ENCODE measurements at places on chromosomes 3 and 15. TPM values are rescaled to one million over a fixed set of nuclear protein-coding genes. Genes with fewer than 3 reads are reported as not detected.

- H3K4me3 ChIP-seq: no peak overlapping the region
- no peaks in the 10 kb centered on the region for H3K27me3 ChIP-seq
- no peaks in the 10 kb centered on the region for H3K36me3 ChIP-seq
- DNase-seq: no peak
Observed at GRCh38 chr3:108106031-108106430, 15.2 kb upstream of the CD47 start.

DNA sequence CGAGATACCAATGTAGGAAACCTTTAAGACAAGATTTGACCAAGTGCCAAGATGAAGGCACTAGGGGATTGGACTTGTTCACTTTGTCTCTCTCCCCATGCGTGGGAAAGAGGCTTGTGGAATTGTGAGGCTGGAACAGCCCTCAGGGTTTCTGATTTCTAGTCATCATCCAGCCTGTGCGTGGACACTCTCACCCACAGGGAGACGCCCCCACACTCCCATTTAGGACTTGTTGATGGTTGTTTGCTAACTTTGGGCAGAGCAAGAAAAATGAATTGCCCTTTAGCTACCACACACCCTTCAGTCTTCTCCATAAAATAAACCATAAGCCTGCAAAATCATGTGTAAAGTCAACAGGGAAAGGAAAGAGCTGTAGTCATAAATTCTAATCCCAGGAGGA is 18.4 kb downstream of the ACKR2 start:
- no peak for DNase-seq
- no peak overlapping the region for H3K4me3 ChIP-seq
- H3K4me1 ChIP-seq: no peaks in the 10 kb centered on the region
- H3K27me3 ChIP-seq: no peaks in the 10 kb centered on the region
- no peak overlapping the region for H3K27ac ChIP-seq
- no peaks in the 10 kb centered on the region for H3K36me3 ChIP-seq

DNA sequence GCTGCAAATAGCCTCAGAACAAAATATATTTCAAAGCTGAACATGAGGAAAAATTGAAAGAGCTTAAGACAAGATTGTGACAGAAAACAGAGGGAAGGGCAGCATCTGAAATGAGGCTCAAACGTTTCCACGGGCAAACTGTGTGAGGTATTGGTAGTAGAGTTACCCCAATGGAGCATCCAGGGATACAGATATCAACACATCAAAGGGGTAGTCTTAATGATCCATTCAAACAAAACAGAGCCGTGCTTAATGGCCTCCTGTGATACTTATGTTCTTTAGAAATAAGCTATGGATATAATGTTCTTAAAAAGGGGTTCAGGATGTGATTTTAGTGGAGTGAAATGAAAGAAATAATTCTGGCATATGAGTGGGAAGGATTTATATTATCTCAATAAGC is 430.3 kb upstream of the PDZRN3 start:
- H3K4me1 ChIP-seq: no peaks in the 10 kb centered on the region
- no peak overlapping the region for H3K27ac ChIP-seq
- H3K36me3 ChIP-seq: no peaks in the 10 kb centered on the region
- no peak overlapping the region for H3K4me3 ChIP-seq
- no peaks in the 10 kb centered on the region for H3K27me3 ChIP-seq

- H3K36me3 ChIP-seq: no peaks in the 10 kb centered on the region
- H3K4me3 ChIP-seq: no peak overlapping the region
- no peak overlapping the region for H3K27ac ChIP-seq
- H3K27me3 ChIP-seq: no peaks in the 10 kb centered on the region
Observed at GRCh38 chr3:96101006-96101560, 713.3 kb upstream of the EPHA6 start.

GRCh38 chr3:63076357-63076756 is 201.1 kb upstream of the CADPS start:
- H3K4me3 ChIP-seq: no peak overlapping the region
- no peaks in the 10 kb centered on the region for H3K36me3 ChIP-seq
- no peaks in the 10 kb centered on the region for H3K4me1 ChIP-seq
- DNase-seq: no peak

GRCh38 chr3:28502397-28502937 is 153.8 kb upstream of the AZI2 start:
- no peaks in the 10 kb centered on the region for H3K4me1 ChIP-seq
- no peak for DNase-seq
- no peak overlapping the region for H3K27ac ChIP-seq
- no peaks in the 10 kb centered on the region for H3K36me3 ChIP-seq

DNA sequence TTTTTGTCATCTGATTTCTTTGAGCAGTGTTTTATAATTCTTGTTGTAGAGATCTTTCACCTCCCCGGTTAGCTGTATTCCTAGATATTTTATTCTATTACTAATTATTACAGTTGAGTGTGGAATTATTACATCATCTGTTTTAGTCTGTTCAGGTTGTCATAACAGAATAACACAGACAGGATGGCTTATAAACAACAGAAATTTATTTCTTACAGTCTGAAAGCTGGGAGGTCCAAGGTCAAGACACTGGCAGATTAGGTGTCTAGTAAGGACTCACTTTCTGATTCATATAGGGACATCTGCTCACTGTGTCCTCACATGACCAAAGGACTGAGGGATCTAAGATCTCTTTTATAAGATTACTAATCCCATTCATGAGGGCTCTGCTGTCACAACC is 121.3 kb upstream of the THBS1 start:
- H3K4me3 ChIP-seq: no peak overlapping the region
- H3K4me1 ChIP-seq: no peaks in the 10 kb centered on the region
- DNase-seq: no peak

GRCh38 chr3:102474207-102474606 is 39.4 kb downstream of the ZPLD1 start:
- no peaks in the 10 kb centered on the region for H3K27me3 ChIP-seq
- no peaks in the 10 kb centered on the region for H3K36me3 ChIP-seq
- no peaks in the 10 kb centered on the region for H3K4me1 ChIP-seq
- DNase-seq: no peak
- H3K27ac ChIP-seq: no peak overlapping the region

GRCh38 chr3:110017304-110017703 is 680.0 kb upstream of the DPPA4 start:
- H3K36me3 ChIP-seq: no peaks in the 10 kb centered on the region
- DNase-seq: no peak
- no peak overlapping the region for H3K27ac ChIP-seq
- H3K4me3 ChIP-seq: no peak overlapping the region
- no peaks in the 10 kb centered on the region for H3K4me1 ChIP-seq
- no peaks in the 10 kb centered on the region for H3K27me3 ChIP-seq

DNA sequence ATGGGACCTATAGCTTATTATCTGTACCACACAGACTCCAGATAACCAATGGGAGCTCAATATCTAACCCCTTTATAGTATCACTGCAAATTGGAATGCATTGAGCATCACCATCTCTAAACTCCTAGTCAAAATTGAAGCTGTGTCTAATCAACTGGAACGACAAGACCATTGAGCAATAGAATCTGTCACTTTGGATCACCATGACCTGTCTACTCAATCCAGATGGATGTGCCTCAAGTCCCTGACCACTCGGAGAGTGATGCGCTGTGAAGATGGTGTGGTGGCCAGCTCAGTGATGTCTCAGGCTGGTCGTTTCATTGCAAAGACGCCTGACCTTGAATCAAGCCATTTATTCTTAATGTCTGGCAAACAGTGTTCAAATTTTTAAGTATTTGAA is 160.5 kb downstream of the SEMA6D start:
- H3K36me3 ChIP-seq: no peaks in the 10 kb centered on the region
- DNase-seq: no peak
- H3K27ac ChIP-seq: no peak overlapping the region
- no peak overlapping the region for H3K4me3 ChIP-seq

- H3K4me1 ChIP-seq: no peaks in the 10 kb centered on the region
- no peaks in the 10 kb centered on the region for H3K36me3 ChIP-seq
- H3K4me3 ChIP-seq: no peak overlapping the region
- DNase-seq: no peak
- no peaks in the 10 kb centered on the region for H3K27me3 ChIP-seq
Observed at GRCh38 chr3:35544976-35545375, 94.3 kb upstream of the ARPP21 start.

- H3K36me3 ChIP-seq: peaks cover 33% of the 10 kb centered on the region
- H3K4me1 ChIP-seq: peaks cover 12% of the 10 kb centered on the region
- peak overlapping the region; percentile 51 for H3K27ac ChIP-seq
- H3K27me3 ChIP-seq: no peaks in the 10 kb centered on the region
- DNase-seq: peak; percentile 20
Observed at GRCh38 chr3:16337856-16338540, 73.0 kb downstream of the OXNAD1 start.

DNA sequence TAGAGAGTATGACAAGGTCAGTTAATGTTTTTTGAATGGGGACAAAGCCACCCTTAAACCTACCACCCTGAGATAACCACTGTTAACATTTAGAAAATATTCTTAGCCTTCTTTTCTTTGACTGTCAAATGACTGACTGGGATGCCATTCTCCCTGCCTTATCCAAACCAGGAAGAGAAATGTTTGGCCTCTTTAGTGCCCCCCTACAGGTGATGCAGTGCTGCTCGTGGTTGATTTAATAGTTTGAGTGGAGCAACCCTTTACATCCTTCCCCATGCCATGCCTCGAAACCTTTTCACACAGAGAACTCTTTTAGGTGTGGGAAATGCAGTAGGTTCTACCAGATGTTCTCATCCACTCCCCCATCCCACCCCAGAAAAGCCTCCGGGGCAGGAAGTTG is 38.7 kb upstream of the UMPS start:
- no peaks in the 10 kb centered on the region for H3K4me1 ChIP-seq
- H3K27me3 ChIP-seq: peaks cover 2% of the 10 kb centered on the region
- H3K27ac ChIP-seq: no peak overlapping the region
- no peak overlapping the region for H3K4me3 ChIP-seq

GRCh38 chr3:4091786-4092185 is 211.4 kb upstream of the SETMAR start:
- H3K36me3 ChIP-seq: no peaks in the 10 kb centered on the region
- no peaks in the 10 kb centered on the region for H3K4me1 ChIP-seq
- no peak overlapping the region for H3K4me3 ChIP-seq

DNA sequence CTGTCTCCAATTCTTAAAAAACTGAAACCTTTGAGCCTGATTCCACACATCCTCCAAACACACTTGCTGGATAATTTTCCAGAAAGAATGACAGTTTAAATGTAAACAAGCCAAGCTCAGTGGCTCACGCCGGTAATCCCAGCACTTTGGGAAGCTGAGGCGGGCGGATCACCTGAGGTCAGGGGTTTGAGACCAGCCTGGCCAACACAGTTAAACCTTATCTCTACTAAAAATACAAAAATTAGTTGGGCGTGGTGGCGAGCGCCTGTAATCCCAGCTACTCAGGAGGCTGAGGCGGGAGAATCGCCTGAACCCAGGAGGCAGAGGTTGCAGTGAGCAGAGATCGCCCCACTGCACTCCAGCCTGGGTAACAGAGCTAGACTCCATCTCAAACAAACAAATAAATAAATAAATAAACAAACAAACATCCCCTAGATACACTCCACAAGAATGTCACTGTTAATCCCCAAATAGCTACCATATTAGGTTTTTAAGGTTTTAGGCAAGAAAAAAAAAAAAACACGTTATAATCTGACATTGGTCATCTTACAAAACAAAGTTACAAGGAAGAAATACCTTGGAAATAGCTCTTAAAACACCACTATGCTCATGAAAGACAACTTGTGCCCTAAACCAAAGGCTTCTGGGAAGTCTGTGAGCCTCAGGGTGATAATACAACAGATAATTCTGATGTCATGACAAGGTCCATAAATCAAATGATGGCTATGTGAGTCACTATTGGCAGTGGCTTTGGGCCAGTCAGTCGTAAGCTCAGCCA is 13.2 kb downstream of the TNIK start:
- H3K4me3 ChIP-seq: 0 out of 2 replicates have a peak overlapping the region, but pooled peaks have one; percentile 1
- no peaks in the 10 kb centered on the region for H3K36me3 ChIP-seq
- no peak for DNase-seq
- H3K27ac ChIP-seq: peak overlapping the region; percentile 9
- H3K27me3 ChIP-seq: no peaks in the 10 kb centered on the region

DNA sequence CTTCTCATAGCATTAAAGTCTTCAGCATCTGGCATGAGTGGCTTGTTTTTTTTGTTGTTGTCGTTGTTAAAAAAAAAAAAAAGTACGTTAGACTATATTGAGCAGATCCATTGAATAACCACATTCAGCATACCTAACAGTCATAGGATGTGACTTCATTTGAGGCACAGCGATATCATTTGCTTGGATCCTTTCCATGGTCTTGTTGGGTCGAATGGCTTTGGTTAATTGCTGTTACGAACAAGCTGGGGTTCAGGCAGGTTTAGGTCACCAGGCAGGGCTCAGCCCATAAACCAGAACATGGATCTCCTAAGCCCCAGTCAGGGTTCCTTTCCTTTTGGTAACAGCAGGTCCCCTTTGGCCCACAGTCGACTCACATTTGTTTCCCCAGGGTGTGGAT is 76.2 kb downstream of the POLR2M start:
- no peak overlapping the region for H3K27ac ChIP-seq
- no peaks in the 10 kb centered on the region for H3K27me3 ChIP-seq
- H3K36me3 ChIP-seq: no peaks in the 10 kb centered on the region
- no peak overlapping the region for H3K4me3 ChIP-seq

DNA sequence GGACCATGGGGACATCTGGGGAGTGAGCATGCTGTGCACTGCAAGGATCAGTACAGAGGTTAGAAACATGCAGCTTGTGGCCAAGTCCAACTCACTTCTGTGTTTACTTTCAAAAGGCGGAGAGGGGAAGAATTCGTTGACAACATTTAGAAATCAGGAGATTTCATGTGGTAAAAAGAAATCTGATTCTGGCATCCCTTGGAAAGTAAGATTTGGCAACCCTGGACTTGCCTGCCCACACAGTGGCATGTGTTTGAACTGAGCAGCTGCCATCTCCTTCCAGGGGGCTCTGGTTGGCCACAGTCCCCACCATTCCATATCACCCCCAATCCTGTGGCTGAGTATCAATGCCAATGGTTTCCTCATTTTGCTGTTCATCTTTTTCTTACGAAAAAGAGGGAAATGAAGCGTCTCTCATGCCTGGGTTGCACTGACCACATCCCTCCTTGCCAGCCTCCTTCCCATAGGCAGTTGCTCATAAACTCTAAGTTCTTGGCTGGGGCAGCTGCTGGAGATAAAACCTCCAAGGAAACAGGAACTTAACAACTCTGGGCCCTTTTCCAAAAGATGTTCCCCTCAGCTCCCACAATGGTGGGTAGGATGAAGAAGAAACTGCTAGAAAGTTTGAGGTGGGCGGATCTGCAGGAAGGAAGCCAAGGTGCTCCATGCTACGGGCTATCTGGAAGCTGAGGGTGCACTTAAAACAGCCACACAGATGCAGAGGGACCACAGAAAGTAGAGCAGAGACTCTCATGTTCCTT is 29.2 kb downstream of the SLC6A11 start:
- peaks cover 3% of the 10 kb centered on the region for H3K4me1 ChIP-seq
- no peak overlapping the region for H3K4me3 ChIP-seq
- no peaks in the 10 kb centered on the region for H3K36me3 ChIP-seq
- H3K27me3 ChIP-seq: no peaks in the 10 kb centered on the region

GRCh38 chr15:68769702-68770101 is 51.0 kb downstream of the ANP32A start:
- no peaks in the 10 kb centered on the region for H3K4me1 ChIP-seq
- no peaks in the 10 kb centered on the region for H3K27me3 ChIP-seq
- no peaks in the 10 kb centered on the region for H3K36me3 ChIP-seq
- no peak overlapping the region for H3K27ac ChIP-seq
- no peak overlapping the region for H3K4me3 ChIP-seq

GRCh38 chr3:81164806-81165205 is 596.6 kb downstream of the GBE1 start:
- no peaks in the 10 kb centered on the region for H3K36me3 ChIP-seq
- no peaks in the 10 kb centered on the region for H3K27me3 ChIP-seq
- no peaks in the 10 kb centered on the region for H3K4me1 ChIP-seq
- DNase-seq: no peak

RTP1 gene
- polyA plus RNA-seq: not detected

CCNDBP1 gene
- polyA plus RNA-seq: 70.1 TPM

AADAC gene
- not detected for polyA plus RNA-seq

GCSAM gene
- 85.4 TPM for polyA plus RNA-seq

EIF5A2 gene
- polyA plus RNA-seq: 2.6 TPM

GRAMD2A gene
- not detected for polyA plus RNA-seq

SNRPA1 gene
- 258 TPM for polyA plus RNA-seq

RAB6B gene
- polyA plus RNA-seq: 0.09 TPM

SPATA12 gene
- 0.32 TPM for polyA plus RNA-seq

Measured in GM12878 (cell line).